ENCODE measurements at places on chromosomes 3 and 15.

DNA sequence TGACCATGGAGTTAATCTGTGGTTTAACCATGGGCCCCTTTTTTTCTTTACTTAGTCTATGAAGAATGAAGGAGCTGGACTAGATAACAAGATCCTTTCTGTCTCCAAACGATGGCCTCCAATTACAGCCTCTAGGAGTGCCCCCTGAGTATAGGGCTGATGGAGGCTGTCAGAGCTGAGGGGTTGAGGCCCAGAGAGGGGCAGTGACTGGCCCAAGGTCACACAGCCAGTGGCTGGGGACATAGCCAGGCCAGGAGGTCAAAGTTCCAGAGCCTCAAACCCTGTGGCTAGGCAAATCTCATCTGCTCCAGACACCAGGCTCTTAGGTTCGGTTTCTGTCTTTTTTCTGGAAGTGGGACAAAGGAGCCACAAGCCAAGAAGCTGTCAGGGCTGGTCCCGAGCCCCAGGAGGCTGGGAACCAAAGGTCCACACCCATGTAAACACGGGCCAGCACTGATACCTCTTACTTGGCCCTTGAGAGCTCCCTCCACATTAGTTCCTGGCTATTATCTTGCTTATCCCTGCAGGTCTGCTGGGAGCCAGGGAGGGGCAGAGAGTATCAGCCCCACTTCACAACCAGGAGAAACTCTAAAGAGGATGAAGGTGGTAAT lies 10.3 kb downstream of the RHOV start:
- DNase-seq: no peak

DNA sequence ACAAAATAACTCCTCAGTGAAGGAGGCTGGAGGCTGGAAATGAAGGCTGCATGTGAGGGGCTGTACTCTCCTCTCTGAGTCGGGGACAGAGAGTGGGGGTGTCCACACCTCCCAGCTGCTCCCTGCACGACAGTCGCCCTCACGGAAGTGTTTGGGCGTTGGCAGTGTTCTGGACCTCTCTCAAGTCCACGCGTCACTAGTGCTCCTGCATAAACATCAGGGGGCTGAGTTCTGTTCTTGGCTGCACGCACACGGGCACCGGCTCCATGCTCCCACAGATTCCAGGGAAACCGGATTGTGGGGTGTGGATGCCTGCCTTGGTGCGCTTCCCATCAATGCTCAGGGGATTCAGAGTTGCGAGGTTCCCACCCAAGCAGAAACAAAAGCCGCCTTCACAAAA lies 7.4 kb downstream of the RASGRF1 start:
- no peak for DNase-seq

DNA sequence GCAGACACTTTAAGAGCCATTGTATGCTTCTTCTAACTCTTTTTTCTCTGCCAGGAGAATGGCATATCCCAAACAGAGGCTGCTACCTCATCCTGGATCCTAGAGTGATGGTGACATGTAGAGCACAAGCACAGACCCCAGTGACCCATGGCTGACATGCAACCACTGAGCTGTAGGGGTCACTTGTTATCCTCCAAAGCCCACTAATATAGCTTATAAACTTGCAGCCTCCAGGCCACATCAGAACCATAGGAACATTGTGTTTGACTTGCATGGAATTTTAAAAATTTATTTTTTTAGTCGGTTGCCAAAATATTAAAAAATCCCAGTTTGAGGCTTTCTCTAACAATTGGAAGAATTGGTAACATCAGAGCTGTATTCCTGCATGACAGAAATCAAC lies 283.0 kb upstream of the WNT5A start:
- no peak for DNase-seq

DNA sequence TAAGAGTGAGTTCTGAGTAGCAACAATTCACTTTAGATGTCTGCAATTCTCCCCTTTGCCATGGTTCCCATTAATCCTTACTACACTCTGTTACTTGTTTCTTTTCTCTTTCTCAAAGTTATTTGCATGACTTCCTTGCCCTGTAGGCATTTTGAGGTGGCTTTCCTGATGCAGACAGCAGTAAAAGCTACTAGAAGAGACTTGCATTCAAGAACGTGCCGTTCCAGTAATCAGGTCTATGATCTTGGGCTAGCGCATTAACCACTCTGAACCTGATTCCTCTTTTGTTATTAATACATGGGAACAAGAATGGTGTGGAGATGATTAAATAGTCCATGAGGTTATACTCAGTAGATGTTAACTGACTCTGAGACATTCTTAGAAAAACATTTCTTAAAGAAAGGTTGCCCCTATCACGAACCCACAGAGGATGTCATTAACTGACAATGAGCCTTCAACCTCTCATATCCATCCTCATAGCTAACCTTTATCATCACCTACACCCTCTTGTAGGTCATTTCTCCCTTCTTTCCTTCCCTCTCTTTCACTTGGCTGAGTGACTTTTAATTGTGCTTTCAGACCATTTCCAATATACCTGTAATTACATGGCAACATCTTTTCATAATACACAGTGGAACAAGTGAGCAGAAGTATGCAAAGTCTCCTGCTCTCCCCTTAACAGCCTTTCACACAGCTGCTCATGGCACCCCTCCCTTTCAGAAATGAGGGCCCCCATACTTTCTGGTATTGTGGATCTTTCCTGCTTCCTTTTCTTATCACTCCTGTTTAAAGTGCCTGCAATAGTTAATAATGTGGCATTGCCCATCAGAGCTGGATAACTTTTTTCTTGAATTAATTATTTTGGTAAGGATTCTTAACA lies 175.9 kb downstream of the CHST2 start:
- no peak for DNase-seq

GRCh38 chr3:134839990-134840389 lies 44.9 kb downstream of the EPHB1 start:
- DNase-seq: no peak
